Renal cortex interstitium (tissue), 15 donors: ENCODE measurements at places on chromosomes 13 and 19. TPM values are rescaled to one million over a fixed set of nuclear protein-coding genes. Genes with fewer than 3 reads are reported as not detected.

Gene PDE4C
- polyA plus RNA-seq: 1.8 TPM

Gene PODNL1
- polyA plus RNA-seq: 1.2 TPM

Gene EDDM13
- polyA plus RNA-seq: 1.5 TPM

Gene RNF225
- not detected for polyA plus RNA-seq

Gene MBD3L2
- not detected for polyA plus RNA-seq

Gene CASP14
- polyA plus RNA-seq: not detected

Gene SWSAP1
- polyA plus RNA-seq: 3.4 TPM
